ENCODE measurements at places on chromosomes 5 and 9. TPM values are rescaled to one million over a fixed set of nuclear protein-coding genes. Genes with fewer than 3 reads are reported as not detected.

DNA sequence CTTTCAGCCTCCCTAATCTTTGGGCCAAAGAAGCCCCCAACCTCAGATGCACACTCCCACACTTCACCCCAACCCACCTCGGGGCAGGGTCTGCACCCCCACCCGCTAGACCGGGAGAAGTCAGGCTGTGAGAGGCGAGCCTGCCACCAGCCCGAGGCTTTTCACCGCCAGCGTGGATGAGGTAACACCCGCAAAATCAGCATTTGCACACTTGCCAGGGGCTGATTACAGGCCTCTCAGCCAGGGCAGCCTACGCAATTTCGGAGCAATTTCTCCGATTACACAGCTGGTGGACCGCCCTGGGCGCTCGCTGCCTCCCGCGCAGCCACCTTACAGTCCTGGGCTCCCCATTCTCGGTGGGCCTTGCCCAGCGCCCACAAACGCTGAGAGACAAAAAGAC, 68.5 kb downstream of the FOXD1 start:
- DNase-seq, result no peak

- no peak for DNase-seq
Measured at GRCh38 chr5:28499766-28500290, 1461.4 kb upstream of the CDH9 start.

DNA sequence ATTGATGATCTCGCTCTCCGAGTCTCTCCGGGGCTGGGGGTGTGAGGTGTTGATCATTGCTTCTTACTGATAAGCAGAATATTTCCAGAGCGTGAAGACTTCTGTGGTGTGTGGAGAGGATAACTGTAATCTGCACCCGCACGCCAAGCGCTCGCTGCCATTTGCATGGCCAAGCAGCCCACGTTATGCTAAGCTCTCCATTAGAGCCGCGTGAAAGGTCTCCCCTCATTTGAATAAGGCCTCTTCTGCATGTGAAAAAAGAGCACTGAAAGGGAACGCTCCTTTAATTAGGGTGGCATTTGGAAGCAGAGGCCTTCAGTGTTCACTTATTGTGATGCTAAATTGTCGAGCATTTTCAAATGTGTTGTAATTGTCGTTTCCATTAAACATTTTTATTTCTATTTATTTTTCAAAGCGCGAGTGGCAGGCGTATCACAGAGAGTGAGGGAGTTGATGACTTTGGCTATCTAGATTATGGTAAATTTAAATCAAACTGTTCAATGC, 163.6 kb upstream of the IRX2 start:
- DNase-seq, result peak; percentile 71

DNA sequence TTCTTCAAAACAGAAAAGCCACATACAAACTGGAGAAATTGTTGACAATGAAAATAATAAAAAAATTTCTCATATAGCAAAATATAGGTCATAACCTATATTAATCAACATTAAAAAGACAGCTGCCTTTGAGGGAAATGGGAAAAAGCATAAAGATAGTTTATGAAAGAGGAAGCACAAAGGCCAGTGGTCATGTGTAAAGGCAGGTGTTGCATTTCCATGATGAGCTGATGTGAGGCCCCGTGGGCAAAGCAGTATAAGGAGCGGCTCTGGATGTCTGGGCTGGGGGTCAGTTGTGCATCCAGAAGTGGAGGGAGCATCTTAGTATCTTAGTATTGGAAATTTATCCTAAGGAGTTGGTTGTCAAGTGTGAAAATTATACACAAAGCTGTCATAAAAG, 18.3 kb downstream of the NDUFS6 start:
- no peak for DNase-seq

DNA sequence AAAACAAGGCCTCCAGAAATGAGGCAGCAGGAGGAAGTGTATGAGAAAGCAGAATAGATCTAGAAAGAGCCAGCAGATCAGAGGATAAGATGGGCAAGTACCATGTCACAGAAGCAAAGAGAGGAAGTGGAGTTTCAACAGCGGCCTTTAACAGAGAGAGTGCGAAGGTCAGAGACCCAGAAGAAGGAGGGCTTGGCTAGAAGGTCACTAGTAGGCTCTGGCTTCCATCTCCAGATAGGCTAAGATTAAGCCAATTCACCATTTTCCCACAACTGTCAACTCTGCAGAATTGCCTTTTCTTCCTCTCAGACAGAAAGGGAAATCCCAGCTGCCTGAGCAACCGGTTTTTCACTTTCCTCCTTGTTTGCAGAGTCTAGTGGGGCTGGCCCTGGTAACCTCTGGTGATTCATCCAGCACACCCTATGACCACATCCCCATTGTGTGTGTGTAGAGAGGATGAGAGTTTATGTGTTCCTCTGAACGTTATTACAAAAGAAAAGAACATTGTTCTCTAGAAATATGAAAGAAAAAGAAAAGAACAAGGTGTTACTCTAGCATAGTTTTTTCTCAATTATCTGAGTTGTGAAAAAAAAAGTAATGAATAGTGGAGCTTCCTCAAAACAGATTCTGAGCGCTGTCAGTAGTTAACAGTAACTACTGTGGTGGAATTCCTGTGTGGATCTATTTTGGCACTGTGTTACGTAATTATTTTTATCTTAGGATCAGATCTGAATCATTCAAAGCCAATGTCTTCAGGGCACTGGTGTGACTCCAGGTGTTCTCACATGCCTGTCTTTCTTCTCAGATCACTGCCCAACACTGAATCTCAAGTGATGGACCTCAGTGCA, 220.4 kb downstream of the ARRDC3 start:
- DNase-seq, result no peak

The SLC36A3 gene
- not detected for total RNA-seq

GRCh38 chr9:2013743-2014475, 1.2 kb upstream of the SMARCA2 start:
- no peak for DNase-seq

The PGM5 gene
- total RNA-seq, result not detected

DNA sequence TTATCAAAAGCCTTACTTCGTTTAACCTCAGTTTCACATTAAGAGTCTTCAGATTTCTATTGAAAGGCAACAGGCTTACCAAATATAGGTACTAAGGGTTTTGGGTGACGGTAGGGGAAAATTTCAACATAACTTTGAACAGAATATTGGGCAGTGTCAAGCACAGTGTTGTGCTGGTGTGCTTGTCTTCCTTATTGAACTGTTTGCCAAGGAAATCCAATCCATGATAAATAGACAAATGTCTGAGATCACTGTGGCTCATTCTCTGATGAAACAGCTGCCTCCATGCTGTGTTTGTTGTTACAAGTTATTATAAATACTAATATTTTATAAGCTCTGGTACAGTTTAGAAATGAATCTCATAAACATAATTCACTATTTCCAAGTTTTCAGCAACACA, 730.1 kb downstream of the NR2F1-AS1 start:
- DNase-seq, result no peak

The KCNN2 gene
- 18.6 TPM for total RNA-seq

DNA sequence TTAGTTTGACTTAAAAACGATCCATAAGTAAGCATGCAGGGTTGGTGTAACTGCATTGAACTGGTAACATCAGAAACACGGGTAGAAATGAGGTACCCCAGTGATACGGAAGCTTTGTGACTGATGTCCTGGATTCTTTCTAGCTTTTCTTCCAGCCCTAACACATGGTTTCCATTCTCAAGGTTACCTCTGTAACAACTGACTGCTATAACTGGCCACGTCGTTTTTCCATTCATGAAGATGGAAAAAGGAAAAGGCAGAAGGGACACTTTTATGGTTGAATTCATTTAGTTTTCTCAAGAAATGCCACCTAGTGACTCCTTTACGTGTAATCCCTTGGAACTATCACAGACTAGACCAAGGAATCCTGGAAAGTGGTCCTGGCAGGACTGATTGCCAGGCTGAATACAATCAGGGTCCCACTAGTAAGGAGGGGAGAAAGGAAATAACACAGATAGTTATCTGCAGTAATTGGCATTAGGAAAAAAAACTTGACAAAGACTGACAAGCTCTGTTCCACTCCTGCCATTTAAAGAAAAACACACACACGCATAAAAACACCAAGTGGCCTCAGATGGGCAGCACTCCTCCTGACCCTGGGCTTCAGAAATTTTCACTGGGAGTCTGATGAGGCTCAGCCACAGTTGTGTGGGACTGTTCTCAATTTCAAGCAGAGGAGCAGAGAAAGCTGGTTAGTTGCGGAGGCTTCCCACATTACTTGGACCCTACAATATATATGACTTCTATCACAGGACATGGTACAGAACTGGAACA, 77.5 kb upstream of the ZNF169 start:
- no peak for DNase-seq

The SPATA9 gene
- total RNA-seq, result not detected

DNA sequence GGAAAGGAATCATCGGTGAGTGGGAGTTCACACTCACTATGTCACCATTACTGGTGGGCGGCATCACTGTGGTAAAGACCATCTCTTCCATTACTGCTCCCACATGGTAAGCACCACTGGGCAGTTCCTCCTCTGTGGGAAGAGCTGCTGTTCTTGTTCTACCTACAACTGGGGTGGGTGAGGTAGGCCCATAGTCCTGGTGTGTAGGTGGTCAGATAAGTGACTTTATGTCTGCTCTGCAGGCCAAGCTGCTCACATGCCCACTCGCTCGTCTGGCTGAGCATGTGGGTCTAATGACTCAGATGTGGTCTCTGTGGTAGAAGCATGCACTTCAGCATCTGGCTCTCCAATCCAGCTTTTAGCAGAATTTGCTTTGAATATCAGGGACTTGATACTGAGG, 82.9 kb downstream of the TMEM215 start:
- DNase-seq, result no peak

DNA sequence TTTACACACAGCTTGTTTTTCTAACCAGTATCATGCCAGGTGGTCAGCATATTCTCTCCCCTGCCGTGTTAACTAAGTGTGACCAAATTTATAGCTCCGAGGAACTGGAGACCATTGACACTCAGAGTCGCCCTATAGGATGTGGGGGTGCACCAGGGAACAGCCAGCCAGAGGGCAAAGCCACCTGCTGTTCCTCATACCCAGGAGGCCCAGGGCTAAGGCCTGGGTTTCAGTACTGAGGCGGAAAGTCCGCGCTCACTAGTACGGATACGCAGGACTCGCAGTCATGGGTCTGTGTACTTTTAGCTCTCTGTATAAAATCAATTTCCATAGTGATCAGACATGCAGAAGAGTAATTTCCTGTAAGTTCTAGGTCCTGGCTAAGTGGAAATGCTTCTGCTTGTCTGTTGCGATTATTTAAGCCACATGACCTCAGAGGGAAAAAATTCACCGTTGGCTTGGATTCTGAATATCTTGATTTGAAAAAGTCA, 247.0 kb downstream of the AOPEP start:
- DNase-seq, result no peak

- no peak for DNase-seq
Measured at GRCh38 chr5:83925955-83926337, 205.3 kb upstream of the HAPLN1 start.

GRCh38 chr5:167247816-167248215, 1043.6 kb upstream of the WWC1 start:
- DNase-seq, result no peak

GRCh38 chr5:37501152-37501551, 122.0 kb downstream of the WDR70 start:
- no peak for DNase-seq

- no peak for DNase-seq
Measured at GRCh38 chr5:173707392-173707791, 90.9 kb upstream of the BOD1 start.

The PCDHA7 gene
- total RNA-seq, result 2.7 TPM

Measured in H1 (cell line).